ENCODE measurements at places on chromosomes 6 and 20.

- no peak for DNase-seq
Observed at GRCh38 chr20:51562332-51563173, 20.0 kb upstream of the NFATC2 start.

DNA sequence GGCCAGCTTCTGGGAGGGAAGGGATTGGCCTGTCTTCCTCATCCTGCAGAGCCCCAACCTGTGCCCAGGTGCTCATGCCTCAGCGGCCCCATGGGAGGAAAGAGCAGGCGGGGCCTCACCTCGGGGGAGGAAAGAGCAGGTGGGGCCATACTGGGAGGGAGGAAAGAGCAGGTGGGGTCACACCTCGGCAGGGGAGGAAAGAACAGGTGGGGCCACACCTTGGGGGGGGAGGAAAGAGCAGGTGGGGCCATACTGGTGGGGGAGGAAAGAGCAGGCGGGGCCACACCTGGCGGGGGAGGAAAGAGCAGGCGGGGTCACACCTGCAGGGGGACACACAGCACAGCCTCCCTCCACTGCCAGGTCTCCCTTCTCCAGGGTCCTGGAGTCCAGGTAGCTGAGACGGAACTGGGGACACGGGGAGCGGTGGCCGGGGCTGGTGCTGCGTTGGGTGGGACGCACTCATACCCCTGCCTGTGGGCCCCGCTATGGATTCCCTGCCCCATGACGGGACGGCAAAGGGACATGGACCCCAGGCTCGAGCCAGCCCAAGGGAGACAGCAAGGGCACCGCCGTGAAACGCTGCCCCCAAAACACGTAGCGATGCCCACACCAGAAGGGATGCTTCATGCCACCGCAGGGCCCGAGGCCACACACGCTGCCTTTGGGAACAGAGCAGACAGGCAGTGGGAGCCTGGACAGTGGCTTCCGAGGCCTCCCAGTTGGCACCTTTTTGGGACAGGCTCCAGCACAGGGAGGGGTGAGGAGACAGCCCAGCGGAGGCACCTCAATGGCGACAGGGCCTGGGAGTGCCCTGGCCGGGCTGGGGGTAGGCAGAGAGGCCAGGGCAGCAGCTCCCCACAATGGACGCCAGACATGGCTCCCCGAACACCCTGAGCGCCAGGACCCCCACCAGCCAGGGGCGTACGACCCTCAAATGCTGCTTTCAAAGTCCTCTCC lies 43.3 kb upstream of the CHRNA4 start:
- no peak for DNase-seq

DNA sequence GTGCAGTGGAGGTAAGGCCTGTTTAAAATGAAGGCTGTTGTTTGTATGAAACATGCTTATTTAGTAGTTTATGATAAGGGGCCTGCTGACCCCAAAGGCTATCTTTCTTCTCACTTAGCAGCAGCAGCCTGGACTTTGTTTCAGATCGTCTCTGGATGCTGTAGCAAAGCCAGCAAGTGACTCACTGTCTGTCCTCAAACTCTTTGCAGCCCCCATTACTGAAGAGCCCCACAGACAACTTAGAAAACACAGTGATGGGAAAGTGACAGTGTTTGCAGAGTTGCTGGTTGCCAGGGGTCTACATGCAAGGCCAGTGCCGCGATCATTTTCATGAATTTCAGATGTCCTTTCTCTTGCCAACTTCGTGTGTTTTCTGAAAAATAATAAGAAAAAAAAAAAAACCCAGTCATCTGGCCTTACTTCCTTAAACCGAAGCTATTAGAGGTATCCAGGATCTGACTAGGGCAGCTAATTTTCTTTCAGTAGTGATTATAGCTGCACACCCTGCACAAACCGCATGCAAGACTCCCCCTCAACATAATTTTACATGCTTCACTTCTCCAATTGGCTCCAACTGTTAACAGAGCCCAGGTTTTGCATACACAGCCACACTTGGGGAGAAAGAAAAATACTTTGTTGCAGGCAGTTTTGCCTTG lies 11.6 kb upstream of the F13A1 start:
- no peak for DNase-seq

- DNase-seq = no peak
Observed at GRCh38 chr20:12970372-12970821, 38.4 kb upstream of the SPTLC3 start.

GRCh38 chr6:95083506-95083905 lies 493.8 kb upstream of the MANEA start:
- DNase-seq = no peak

DNA sequence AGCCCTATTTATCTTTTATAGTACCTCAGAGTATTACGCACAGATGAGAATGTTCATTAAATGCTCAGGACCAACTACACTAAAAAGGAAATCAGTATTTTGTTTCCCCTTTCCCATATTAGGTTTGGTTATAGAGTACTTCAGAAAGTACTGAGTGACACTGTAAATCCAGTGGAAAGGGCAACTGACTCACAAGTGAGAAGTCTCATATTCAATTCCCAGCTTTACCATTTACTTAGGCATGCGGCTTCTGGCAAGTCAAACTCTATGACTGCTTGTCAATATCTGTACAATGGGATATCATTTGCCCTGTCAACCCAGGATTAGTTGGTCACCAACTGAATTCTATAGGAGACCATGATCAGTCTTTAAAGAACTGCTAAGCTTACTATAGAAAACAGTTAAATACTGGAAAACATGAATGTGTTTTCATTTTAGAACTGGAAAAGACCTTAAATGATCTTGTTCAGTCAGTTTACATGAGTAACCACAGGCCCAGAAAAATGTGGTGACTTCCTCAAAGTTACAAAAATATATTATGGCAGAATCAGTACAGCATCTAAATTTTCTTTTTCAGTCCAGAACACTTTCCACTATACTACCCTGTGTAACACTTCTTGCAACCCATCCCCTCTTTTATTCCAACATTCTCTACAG lies 3.6 kb downstream of the MAP3K7 start:
- DNase-seq = no peak

GRCh38 chr6:53861518-53861917 lies 66.7 kb downstream of the LRRC1 start:
- no peak for DNase-seq

DNA sequence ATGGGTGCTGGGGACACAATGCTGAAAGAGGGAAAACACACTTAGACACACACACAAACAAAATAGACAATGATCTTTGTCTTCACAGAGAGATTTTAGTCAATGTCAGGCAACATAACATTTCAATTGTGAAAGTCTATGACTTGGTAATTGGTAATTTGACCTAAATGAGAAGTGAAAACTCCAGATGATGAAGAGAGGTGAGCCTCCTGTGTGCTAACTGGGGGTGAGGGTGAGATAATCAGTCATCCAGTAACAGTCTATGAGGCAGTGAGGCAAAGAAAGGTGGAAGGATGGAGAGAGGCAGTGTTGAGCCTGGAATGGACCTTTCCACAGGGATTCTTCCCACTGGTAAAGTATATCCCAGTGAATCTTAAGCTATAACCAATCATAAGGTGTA lies 744.2 kb downstream of the MAFB start:
- no peak for DNase-seq

DNA sequence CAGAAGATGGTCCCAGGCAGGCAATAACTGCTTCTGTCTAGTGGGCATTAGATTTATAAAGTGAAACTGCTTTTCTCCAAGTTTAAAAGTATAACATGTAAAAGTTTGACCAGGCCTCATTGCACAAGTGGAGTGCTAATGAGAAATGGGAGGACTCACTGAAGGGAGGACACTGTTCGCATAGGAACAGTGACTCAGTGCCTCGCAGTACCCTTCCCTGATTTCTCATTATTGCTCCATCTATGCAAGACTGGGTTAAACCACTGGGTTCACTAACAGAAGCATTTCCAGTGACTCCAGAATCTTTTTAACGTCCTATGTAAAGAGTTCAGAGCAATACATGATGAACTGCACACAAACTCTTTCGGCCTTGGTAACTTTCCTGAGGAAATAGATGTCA lies 79.6 kb downstream of the PCSK2 start:
- DNase-seq = no peak

GRCh38 chr20:29301624-29302259 lies 1955.7 kb upstream of the DEFB115 start:
- no peak for DNase-seq

GRCh38 chr20:5990946-5991345 lies 40.5 kb downstream of the MCM8 start:
- DNase-seq = no peak

GRCh38 chr6:33602180-33602579 lies 18.9 kb upstream of the ITPR3 start:
- DNase-seq = no peak

DNA sequence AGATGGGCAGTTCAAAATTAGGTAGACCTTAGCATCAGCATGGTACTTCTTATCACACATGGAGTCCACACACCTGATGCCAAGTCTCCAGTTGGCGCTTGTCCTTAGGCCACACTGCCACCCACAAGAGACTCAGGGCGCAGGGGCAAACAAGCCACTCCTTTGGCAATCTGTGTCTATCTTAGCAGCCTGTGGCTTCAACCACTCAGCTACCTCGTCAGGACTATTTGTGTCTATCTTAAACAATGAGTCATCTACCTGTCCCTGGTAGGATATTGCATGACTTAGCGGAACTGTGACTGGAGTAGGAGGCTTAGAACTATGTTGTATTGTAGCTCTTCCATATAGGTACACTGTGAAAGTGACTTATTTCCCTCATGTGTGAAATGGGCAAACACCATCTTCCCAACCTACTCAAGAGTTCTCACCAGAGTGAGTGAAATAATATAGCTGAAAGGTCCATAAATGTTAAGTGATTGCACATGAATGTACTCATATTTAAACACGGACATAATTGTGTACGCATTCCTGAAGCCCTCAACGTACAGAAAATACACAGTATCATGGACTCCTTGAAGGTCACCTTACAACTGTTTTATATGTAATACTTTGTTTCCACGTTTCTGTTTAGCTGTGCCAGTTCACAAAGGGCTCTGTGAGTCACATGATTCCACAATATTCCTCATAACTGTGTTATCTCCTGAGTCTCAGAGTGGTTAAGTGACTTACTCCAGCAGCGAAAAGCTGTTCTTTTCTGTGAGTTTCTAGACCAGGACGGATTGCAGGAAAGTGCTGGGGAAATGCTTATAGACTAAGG lies 1.6 kb downstream of the TRIM27 start:
- no peak for DNase-seq

DNA sequence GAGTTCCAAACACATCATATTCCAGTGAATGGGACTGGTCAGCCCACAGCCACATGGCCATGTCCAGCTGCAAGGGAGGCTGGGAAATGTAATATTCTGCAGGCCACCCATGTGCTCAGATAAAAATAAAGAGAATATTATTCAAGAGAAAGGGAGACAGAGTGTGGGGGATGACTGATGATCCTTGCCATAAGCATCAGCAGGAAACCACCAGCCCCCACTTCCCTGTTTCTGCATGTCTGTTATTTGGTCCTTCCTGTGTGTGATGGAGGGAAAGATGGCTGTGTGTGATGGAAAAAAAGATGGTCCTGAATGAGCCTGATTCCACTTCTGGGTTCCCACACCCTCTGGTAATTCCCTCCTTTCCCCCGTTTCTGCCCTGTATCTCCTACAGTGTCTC lies 13.1 kb upstream of the RSPO4 start:
- no peak for DNase-seq

DNA sequence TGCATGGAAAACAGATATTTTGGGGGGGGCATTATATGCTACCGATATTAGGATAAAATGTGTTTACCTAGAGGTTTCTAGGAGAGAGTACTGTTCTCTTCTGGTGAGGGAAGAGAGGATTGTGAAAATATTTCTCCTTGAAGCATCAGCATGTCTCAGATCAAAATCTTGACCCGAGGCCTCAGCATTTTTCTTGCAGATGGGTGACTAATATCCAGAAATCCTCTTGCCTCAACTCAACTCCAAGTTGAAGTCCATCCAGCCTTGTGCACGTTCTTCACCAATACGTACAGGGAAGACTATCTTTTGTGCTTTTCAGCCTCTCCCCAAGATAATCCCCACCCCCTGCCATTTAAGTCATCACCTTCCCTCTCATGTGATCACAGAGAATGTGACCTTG lies 59.5 kb downstream of the PRND start:
- DNase-seq = no peak

GRCh38 chr20:50513169-50514034 lies 3.2 kb downstream of the PTPN1 start:
- no peak for DNase-seq

GRCh38 chr20:25214819-25215218 lies 19.3 kb downstream of the ENTPD6 start:
- no peak for DNase-seq

- DNase-seq = no peak
Observed at GRCh38 chr6:35073766-35074471, 67.2 kb downstream of the TCP11 start.

GRCh38 chr20:62368976-62369814 lies 2.1 kb upstream of the LAMA5 start:
- no peak for DNase-seq

DNA sequence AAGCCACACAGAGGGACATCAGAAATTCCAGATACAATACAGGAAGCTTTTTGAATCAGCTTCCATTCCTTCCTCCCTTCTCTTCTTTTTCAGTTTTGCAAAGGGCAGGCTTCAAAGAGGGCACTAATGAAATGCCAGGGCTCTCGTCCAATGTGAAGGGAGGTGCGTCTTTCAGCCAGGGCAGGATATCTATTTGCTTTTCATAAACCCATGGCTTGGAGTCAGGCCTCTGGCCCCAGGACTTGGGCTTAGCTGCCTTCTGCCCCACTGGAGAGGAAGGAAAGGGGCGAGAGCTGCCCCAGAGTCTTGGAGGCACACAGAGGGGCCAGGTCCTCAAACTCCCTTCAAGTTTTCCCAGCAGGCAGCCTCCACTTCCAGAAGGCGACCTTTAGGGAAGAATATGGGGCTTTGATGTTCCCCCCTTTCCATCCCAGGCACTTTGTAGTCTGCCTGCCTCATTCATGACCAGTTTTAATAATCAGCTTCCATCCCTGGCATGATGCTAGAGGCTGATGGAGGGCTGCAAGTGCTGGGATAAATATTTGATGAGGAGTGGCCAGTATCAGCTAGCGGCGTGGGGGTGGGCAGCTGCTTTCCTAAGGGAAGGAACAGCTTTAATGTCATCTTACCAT lies 234.8 kb downstream of the NRN1 start:
- DNase-seq = no peak

DNA sequence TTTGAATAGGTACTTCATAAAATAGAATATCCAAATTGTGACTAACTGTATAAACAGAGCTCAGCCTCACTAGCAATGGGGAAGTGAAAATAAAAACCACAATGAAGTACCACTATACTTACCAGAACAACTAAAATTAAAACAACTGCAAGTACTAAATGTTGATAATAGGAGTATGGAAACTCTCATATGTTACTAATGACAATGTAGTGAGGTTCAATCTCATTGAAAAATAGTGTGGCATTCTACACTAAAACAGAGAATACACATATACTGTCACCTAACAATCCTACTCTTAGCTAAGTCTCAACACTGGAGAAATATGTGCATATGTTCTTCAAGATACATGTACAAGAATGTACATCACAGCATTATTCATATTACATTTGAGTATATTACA lies 132.0 kb upstream of the CARMIL1 start:
- no peak for DNase-seq
